ENCODE measurements at places on chromosomes 1 and 21.
A peak's percentile ranks its signal among the peaks of the same experiment; 100 is the strongest.

GRCh38 chr1:26009796-26010447, 11.7 kb upstream of the EXTL1 start:
- no peak for DNase-seq

GRCh38 chr1:91569411-91570119, 68.9 kb downstream of the CDC7 start:
- DNase-seq, result peak; percentile 78

DNA sequence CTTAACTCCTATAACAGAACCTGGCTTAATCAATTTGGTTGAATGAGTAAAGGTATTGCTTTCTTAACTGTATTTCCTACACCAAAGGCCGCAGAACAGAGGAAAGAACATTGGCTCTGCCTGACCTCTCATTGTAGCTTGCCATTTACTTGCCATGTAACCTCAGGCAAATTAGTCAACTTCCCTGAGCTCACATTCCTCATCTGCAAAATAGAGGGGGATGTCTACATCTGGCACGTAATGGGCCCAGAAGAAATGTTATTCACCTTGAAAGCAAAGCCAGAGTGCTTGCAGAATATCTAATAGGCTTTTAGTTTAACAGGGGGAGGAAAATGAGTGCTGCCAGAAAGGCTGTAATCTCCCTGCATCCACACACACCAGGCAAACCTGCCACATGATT, 44.3 kb downstream of the LAMC2 start:
- no peak for DNase-seq

DNA sequence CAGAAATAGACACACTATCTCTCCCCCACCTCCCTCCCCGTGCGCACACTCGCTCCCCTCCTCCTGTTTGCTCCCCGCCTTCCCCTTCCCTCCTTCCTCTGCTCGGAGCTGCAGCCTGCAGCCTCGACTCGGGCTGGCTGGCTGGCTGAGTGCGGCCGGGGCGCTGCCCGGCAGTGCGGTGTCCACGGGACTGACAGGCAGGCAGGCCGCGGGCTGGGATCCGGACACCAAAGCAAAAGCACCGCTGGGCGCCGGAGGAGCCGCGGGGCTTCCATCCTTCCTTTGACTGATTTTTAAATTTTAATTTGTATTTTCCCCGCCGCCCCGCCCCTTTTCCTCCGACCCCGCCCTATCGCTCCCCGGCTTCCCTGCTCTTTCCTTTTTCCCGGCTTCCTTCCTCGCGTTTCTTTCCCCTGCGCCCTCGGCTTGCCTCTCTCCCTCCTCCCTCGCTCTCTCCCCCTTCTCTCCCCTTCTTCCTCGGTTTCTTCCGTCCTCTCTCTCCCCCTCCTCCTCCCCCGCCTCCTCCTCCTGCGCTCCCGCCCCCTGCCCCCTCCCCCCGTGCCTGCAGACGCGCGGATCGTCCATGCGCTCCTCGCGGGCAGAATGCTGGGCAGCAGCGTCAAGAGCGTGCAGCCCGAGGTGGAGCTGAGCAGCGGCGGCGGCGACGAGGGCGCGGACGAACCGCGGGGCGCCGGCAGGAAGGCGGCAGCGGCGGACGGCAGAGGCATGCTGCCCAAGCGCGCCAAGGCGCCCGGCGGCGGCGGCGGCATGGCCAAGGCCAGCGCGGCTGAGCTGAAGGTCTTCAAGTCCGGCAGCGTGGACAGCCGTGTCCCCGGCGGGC, 109.4 kb downstream of the NAV1 start:
- peak; percentile 25 for DNase-seq

DNA sequence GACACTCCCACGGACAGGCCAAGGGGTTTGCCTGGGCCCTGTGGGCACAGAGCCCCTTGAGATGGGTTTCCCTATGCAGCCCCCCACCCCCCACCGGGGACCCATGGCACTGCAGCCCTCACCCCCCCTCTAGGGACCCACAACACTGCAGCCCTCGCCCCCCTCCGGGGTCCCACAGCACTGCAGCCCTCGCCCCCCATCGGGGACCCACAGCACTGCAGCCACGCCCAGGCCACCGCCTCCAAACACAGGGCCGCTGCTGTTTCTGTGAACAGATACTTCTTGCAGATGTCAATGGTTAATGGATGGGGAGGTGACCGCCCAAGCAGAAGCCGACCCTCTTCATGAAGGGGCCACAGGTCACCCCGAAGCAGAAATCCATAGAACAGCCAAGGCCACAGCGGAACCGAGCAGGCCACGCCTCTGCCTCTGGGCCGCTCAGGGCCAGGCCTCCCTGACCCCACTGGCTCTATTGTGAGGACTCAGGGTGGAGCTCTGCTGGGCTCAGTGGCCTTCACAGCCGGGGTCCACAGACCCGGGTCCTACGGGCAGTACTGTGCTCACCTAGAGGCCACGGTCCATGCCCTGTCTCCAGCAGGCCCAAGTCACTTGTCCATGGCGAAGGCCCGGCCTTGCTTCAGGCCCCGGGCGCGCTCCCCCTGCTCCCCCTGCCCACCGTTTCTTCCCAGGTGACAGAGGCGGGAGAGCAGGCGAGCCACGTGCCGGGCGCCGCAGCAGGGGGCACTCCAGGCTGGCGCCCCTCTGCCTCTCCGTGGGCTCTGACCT, 4.1 kb upstream of the POFUT2 start:
- DNase-seq, result no peak

DNA sequence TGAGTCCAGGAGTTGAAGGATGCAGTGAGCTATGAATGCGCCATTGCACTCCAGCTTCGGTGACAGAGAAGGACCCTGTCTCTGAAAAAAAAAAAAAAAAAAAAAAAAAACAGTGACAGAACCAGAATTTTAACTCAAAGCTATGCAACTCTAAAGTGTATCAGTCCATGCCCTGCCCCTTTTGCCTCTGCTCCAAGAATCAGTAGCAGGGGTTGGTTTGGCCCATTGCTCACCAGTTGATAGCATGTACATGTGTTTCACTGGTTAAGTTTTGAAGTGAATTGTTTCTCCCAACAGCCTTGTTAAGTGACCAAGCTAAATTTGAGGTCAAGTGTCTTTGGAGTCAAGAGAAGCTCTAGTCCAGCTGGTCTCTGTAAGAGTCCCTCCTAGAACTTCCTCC, 245.9 kb downstream of the PLPP3 start:
- no peak for DNase-seq

DNA sequence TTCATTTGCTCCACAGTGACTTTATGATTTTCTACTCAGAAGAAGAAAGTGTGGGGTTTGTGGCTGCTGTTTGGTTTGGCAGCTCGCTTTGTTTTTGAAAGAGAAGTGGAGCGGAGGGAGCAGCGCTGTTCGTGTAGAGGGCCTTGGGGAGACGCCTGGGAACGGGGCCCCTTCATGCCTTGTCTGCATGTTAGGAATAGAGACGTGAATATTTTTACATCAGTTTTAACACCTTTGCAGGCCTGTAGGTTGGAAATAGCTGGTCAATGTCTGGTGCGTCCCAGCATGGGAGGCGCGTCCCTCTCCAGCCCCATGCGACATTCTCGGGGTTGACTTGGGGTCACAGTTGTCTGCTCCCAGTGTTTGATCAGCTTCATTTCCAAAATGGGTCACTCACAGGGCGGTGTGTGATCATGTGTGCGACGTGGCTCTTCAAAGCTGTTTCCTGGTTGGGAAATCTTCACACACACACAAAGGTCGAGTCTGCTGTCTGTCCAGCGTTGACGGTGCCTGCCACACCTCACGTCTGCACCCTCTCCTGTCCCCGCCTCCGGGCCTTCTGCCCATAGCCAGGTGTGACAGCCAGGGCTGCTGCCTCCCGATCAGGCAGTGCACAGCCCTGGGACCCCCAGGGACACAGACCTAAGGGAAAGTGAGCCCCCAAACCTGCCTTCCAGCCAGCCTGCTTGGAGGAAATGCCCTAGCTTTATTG, 149.2 kb downstream of the PSMG1 start:
- no peak for DNase-seq

- no peak for DNase-seq
These were observed 37.7 kb upstream of the ARHGAP29 start for GRCh38 chr1:94275083-94275482.

- DNase-seq, result peak; percentile 7
These were observed 1.1 kb downstream of the RALGPS2 start for GRCh38 chr1:178726087-178726517.

GRCh38 chr1:45953934-45954847, 150.8 kb downstream of the MAST2 start:
- no peak for DNase-seq

GRCh38 chr1:112893288-112894009, 62.5 kb downstream of the SLC16A1 start:
- no peak for DNase-seq

DNA sequence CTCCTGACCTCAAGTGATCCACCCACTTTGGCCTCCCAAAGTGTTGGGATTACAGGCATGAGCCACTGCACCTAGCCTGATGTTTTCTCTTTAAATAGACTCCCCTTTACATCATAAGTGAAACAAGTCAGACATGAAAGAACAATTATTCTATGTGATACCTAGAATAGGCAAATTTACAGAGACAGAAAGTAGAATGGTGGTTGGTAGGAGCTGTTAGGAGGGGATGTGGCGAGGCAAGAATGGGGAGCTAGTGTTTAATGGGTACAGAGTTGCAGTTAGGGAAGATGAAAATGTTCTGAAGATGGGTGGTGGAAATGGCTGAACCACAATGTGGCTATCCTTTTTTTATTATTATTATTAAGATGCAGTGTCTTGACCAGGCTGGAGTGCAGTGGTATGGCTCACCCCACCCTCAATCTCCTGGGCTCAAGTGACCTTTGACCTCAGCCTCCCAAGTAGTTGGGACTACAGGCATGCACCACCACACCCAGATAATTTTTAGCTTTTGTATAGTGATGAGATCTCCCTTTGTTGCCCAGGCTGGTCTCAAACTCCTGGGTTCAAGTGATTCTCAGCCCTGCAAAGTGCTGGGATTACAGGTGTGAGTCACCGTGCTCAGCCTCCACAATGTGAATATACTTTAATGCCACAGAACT, 28.4 kb downstream of the ELF3 start:
- no peak for DNase-seq

DNA sequence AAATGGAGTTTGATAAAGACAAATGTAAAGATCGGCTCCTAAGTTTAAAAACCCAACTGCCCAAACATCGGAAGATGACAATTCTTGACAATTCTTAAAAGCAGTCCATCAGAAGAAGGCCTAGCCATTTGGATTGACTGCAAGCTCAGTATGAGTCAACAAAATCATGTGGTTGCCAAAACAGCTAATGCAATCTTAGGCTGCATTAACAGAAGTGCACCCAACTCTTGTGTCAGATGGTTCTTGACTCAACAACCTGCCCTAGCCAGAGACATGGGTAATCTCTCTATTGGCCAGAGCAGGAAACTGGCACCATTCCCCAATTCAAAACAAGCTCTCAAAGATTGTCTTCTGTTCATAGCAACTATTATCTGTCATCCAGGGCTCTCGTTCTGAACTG, 9.9 kb upstream of the NCF2 start:
- no peak for DNase-seq

- DNase-seq, result peak; percentile 19
These were observed 570 bp upstream of the NEK7 start for GRCh38 chr1:198156111-198156744.

DNA sequence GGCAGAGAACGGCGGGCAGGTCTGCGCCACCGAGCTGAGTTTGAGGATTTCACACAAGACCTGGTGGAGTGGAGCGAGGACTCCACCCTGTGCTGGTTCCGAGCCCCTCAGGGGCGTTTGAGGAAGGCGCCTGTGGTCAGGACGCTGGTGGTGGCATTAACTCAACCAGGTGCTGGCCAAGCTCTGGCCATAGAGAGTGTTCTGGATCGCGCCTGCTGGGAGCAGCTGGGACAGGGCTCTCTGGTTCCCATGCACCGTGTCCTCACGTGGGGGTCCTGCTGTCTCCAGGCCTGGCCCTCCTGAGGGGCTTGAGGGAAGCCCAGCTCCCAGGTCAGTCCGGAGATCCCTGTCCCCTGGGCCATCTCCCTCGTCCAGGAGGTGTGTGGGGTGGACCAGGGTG, 24.8 kb upstream of the TTC34 start:
- DNase-seq, result no peak

- DNase-seq, result no peak
These were observed 64.2 kb downstream of the IRF2BP2 start for GRCh38 chr1:234545517-234546386.

DNA sequence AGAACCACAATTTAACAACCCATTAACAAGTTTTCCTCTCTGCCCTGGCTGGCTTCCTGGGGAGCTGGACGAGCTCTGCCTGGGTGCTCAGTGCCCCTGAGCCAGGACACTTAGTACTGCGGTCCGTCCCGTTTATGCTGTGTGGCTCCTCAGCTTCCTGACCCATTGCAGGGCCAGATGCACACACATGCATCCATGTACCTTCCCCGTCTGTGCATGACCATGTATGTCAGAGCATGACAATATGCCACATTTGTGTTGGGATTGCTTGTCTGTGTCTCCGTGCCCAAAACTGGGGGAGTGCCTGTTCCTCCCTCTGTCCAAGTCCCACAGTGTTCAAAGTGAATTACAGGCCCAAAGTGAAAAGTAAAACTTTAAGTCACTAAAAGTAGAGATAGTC, 9.7 kb upstream of the TFF3 start:
- no peak for DNase-seq

- no peak for DNase-seq
These were observed 8.5 kb downstream of the OLFML2B start for GRCh38 chr1:162015196-162015595.

GRCh38 chr1:45026446-45026845, 14.4 kb downstream of the UROD start:
- DNase-seq, result no peak

GRCh38 chr1:33344896-33345560, 24.1 kb upstream of the A3GALT2 start:
- DNase-seq, result no peak

DNA sequence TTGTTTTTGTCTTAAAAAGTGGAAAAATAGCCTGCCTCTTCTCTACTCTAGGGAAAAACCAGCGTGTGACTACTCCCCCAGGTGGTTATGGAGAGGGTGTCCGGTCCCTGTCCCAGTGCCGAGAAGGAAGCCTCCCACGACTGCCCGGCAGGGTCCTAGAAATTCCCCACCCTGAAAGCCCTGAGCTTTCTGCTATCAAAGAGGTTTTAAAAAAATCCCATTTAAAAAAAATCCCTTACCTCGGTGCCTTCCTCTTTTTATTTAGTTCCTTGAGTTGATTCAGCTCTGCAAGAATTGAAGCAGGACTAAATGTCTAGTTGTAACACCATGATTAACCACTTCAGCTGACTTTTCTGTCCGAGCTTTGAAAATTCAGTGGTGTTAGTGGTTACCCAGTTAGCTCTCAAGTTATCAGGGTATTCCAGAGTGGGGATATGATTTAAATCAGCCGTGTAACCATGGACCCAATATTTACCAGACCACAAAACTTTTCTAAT, 35.0 kb upstream of the TDRD10 start:
- no peak for DNase-seq

All from T1000 (cell line).